ENCODE measurements at places on chromosomes 7 and 10.

GRCh38 chr10:71873582-71874211 lies 22.6 kb upstream of the PSAP start:
- peak; percentile 86 for DNase-seq

- no peak for DNase-seq
Measured at GRCh38 chr10:71946700-71947099, 17.5 kb upstream of the CHST3 start.

DNA sequence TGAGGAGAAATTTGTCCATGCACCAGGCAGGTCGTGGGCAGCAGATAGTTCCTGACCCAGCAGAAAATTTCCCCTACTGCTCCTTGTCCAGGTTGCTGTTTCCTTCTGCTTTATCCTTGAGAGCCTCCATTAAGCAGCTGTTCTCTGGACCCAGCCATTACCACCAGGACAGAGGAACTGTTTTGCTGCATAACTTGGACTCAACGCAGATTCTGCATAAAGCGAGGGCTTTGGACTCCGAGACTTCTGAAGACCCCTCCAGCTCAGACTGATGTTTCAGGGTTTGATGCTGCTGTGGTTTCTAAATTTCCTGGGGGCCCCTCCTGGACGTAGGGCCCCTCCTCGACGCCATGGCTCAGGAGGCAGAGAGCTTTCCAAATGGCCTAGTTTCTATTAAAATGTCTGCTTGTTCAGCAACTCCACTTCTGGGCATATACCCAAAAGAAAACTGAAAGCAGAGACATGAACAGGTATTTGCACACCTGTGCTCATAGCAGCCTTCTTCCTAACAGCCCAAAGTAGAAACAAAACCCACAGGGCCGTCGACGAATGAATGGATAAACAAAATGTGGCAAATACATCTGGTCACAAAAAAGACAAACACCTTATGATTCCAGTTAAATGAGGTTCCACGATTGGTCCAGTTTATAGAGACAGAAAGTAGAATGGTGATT lies 28.3 kb upstream of the LMTK2 start:
- no peak for DNase-seq

GRCh38 chr10:14838582-14839304 lies 637 bp downstream of the HSPA14 start:
- peak; percentile 56 for DNase-seq

DNA sequence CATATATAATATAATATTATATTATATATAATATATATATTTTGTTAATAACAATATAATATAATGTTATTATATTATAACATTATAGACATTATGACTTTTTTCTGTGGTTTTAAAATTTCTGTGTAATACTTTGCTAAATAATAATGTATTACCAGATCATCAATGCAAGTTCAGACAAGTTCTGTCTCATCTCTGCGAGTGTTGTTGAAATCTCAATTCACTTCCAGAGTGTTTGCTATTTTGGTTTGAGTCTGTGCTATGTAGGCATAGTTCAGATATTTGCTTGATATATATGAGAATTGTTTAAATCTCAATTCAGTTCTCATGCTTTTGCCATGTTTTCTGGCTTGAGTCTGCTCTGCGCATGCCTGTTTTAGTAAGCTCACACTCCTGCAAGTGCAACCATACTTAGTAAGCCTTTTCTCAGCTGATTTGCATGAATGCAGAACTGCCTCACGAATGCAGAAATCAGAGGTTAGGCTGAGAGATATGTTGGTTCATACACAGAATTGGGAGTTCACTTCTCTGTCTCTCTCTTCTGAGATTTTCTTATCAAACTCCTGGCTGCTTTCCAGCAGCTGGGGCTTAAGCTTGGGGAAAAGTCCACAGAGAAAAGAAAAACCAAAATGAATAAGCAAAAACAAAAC lies 830.2 kb upstream of the SORCS1 start:
- DNase-seq: no peak

- peak; percentile 36 for DNase-seq
Measured at GRCh38 chr7:45643630-45644029, 69.5 kb downstream of the ADCY1 start.

DNA sequence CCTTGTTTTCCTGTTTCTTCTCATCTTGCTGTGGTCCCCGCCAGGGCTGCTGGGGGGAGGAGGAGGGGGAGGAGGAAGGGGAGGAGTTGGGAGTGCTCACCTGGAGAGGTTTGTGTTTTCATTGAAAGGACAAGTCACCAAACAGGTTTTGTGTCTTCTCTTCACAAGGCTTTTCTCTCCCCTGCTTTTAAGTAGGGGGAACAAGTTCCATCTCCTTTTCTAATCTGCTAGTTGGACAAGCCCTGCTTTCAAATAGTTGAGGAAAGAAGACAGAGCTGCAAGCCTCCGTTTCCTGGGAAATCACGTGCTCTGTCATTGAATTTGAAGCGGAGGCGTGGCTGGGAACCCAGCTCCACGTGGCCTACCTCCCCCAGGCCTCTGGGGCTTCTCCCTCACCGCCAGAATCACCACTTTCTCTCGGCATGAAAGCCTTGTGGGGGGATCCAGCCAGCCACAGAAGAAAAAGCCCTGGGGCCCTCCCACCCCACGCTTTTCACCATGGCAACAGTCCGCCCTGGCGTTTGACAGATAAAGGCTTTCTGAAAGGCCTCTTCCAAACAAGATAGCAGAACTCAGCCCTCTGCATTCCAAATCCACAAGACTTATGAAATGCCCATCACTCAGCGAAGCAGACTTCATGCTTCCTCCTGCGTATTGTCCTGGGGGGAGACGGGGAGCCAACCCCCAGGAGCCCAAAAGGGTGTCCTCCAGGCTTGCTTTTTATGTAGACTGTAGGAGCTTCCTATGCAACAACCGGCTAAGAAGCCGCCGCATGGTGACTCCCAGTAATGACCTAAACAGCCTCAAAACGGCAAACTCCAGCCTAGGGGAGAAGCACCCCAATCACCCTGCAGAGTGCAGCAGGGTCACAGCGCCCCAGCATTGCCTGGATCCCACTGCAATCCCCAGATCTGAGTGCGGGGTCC lies 51.7 kb downstream of the PROSER2 start:
- peak; percentile 83 for DNase-seq

- peak; percentile 29 for DNase-seq
Measured at GRCh38 chr7:116173051-116174028, 37.0 kb upstream of the TES start.

GRCh38 chr10:43963379-43963778 lies 314.7 kb upstream of the ZNF32 start:
- no peak for DNase-seq

GRCh38 chr7:138478499-138478908 lies 18.4 kb downstream of the TRIM24 start:
- DNase-seq: peak; percentile 23

DNA sequence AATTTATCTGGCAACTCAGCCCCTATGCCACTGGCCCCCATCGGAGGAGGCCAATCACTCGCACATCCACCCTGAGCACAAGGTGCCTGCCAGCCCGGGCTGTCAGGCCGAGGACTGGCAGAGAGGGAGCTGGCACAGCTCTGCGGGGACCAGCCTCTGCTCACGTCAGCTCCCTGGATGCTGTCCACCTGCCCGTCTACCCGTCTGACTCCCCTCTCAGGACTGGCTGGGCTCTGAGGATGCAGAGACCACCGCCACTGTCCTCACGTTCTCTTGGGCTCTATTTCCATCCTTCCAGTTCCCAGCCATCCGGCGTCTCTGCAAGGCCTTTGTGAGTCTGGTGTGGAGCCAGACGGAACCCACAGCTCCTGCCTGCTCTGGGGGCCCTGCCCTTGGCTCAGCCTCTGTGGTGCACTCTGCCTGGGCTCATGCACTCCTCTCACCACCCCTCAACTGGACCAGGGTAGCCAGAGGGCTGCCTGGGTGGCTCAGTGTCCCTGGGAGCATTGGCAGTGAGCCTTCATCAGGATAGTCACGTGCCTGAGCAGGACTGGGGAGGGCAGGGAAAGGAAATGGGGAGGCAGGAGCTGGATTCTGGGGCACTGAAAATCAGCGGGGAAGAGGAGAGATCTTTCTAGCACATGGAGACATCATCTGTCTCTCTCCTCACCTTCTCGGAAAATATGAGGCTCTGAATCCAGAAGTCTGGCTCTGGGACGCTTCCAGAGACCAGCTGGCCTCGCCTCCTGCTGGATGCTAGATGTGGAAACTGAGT lies 38.0 kb upstream of the PCBD1 start:
- DNase-seq: no peak

DNA sequence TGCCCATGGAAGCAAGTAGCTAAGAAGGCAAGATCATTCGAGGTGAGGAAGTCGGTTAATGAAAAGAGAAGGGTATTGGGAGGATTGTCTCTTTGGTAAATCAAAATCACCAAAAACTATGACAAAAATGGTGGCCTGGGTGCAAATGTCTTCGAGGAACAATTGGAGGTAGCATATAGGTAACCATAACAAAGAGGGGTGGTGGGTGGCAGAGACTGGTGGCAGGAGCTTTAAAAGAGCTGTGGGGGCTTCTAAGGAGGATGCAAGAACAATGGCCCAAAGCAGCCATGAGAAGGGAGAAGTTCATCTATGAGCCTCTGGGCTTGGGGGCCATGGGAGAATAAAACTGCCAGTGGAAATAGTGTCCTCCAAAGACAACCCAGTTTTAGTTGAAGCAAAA lies 172.2 kb upstream of the PDE1C start:
- DNase-seq: no peak

DNA sequence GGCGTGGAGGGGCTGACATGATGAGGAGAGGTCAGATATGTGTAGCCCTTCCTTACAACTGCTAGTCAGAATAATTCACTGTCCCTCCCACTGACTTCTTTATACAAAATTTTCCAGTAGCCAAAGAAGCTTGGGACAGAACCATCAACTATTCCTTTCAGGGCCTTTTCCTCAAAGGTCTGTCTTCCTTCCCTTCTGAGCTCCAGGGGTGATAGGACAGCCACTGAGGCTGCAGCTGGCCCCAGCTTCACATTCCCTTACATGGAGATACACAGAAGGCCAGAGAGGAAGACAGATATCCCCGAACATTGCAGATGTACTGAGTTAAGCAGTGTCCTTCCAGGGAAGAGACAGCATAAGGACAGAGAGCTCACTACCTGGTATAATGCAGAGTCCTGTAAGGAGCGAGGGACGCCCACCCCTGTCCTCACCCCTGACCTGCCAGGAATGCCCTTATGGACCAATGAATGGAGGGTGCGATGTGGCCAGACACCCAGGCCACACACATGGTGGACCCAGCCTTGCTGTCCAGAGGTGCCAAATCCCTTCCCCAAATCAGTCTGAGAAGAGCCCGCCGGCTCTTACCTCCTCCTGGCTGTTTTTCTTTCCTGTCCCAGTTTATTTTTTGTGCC lies 754.7 kb downstream of the GRID1 start:
- DNase-seq: no peak

DNA sequence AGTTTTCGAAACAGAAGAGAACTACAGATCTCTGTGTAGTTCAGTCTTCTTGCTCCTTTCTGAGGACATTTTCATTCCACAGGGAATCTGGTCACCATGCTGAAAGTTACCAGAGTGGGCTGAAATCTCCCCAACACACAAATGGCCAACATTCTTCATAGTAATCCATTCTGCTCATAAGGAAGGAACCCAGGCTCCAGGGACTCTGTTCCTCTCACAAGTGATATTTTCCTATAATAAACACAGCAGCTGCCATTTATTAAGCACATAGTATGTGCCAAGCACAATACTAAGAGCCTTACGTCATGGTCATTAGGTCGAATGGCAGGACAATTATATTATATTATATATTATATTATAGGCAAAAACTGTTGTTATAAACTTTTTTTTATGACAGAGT lies 109.8 kb downstream of the RAB11FIP2 start:
- DNase-seq: no peak

GRCh38 chr10:107653832-107654287 lies 489.4 kb upstream of the SORCS1 start:
- DNase-seq: peak; percentile 23

DNA sequence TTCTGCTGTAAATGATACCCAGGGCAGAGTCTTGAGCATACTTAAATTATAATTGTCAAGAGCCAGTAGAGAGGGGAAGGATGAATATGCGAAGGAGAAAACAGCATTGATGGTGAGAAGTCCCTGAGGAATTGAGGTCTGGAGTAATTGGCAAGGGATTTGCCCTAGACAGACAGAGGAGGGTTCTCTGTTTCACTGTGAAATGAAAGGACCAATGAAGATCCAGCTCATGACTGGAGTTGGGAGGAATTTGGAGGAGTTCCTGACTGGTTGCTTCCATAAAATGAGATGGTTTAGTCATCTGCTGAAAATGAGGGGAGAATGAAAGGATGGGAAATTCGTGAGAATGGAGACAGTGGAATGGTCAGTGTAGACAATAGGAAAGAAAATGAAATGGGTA lies 6.8 kb downstream of the PRPF18 start:
- DNase-seq: no peak

DNA sequence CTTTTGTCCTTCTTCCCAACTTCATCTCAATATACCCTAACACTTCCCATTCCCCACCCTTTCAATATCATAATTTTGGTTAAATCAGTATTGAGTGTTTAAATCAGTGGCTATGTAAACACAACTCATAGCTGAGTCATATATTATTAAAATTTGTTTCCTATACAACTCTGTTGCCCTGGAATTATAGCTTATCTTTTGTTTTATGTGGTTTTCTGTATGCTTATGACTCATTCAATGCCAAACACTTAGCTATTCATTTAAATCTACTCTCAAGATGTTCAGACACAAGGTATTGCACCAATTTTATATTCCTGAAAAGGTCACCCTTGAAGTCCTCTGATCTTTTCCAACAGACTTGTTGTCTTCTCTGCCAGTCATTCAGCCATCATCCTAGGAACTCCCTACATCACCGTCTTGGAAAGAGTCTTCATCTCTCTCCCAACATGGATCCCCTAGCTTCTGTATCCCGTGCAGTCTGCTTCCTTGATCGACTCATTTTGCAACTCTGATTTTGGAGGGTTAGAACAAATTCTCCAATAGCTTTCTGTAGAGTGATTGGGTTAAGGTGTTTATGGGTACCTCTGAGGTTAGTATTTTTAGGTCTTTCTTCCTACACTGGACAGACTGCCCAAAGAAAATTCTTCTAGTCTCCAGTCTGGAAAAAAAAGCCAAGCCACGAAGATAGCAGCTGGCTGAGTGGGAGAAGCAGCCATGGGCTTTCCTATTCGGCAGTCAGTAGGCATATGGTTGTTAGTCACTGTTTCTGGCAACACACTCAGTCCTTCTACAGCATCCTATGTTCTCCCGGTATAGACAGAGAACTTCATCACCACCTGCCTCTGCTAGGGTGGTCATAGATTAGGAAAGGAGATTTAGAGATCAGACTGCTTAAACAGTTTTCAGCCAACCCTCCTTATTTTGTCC lies 102.1 kb downstream of the CRPPA start:
- DNase-seq: no peak

DNA sequence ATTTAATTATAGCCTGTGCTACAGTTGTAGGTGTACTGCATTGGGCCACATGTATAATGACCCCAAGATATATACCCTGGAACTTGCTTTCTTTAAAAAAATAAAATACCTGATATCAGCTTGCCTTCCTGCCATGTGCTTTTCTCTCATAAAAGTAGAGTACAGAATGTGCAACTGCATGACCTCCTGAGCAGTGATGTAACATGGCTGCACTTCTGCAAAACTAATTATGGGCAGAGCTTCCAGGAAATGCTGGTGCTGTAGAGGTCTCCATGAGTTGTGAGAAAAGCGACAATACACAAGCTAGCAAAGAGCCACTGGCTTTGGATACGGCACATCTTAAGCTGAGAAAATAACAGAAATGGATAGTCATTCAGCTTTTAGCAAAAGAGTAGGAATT lies 6.5 kb upstream of the ERLIN1 start:
- no peak for DNase-seq

GRCh38 chr7:1890289-1891235 lies 220.5 kb downstream of the ELFN1 start:
- no peak for DNase-seq

All from GM13977 (cell line).